ENCODE measurements at places on chromosomes 7 and 10.

DNA sequence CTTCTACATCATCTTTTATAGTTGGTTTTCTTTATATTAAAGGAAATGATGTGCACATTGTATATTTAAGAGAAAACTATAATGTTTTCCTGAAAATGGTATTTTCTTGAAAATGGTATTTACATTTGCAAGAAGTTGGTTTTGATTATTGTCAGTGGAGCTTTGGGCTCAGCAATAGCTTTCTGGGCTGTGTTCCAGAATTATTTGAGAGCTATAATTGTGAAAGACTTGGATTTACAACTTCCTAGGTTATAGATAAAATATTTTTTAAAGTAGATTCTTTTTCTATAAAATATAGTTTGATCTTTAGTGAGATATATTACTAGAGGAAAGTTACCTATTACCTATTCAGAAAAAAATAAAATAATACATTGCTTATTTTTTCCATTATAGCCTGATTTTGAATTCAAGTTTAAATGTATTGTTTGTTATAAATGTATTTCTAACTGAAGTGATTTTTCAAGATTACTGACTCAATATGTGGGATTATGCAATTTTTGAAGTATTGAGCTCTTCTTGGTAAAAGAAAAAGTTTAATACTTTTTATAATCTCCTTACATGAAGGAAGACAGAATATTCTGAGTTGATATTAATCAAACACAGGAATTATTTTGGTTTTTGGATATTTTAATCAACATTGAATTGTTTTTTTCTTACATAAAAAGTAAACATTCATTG is 20.2 kb downstream of the GNAI1 start:
- no peaks in the 10 kb centered on the region for H3K36me3 ChIP-seq
- H3K4me3 ChIP-seq, result no peak overlapping the region
- H3K4me1 ChIP-seq, result no peaks in the 10 kb centered on the region
- DNase-seq, result no peak
- H3K27me3 ChIP-seq, result no peaks in the 10 kb centered on the region
- no peak overlapping the region for H3K27ac ChIP-seq

DNA sequence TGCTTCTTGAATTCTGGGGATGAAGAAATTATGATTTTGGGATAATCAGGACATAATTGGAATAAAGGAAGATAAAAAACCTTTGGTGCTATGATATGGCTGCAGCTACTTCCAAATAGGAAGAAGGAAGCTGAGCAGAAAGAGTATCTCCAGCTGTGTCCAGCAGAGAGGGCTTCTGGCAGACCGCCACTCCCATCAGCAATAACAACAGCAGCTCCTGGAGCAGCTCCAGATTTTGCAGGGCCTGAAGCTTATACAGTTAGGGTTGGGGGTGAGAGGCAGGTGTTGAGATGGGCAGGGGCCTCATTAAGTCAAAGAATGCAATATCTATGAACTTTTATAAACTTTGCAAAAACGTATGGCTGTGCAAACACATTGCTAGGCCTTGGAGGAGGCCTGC is 62.3 kb downstream of the C10orf120 start:
- H3K4me3 ChIP-seq, result no peak overlapping the region
- no peaks in the 10 kb centered on the region for H3K27me3 ChIP-seq
- no peaks in the 10 kb centered on the region for H3K4me1 ChIP-seq
- DNase-seq, result no peak
- no peaks in the 10 kb centered on the region for H3K36me3 ChIP-seq
- no peak overlapping the region for H3K27ac ChIP-seq

GRCh38 chr10:104923501-104923900 is 282.4 kb downstream of the SORCS3 start:
- no peaks in the 10 kb centered on the region for H3K27me3 ChIP-seq
- H3K4me3 ChIP-seq, result no peak overlapping the region
- H3K36me3 ChIP-seq, result no peaks in the 10 kb centered on the region
- no peak overlapping the region for H3K27ac ChIP-seq

DNA sequence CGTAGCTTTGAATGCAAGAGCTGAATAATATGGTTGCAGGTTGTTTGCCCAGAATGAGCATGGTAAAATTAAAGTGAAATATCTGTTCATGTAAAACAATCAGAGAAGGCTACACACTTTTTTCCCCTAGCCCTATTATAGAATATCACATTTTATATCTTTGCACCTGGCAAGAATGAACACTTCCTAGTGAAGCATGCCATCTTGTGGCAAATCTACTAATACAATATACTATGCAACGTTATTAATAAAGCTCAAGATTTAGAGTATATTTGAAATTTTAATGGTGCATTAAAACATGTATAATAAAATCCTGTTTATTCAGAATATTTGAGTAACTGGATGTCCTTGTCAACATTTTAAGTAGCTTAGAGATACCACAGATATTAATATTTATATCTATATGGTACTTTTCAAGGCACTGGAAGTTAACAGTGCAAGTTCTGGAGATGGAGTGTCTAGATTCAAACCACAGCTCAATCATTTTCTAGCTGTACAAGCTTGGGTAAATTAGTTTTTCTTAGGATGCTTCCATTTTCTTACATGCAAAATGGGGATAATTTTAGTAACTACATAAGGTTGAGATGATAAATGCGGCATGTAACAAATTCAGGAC is 643.1 kb upstream of the SEMA3D start:
- no peak overlapping the region for H3K27ac ChIP-seq
- peak; percentile 9 for DNase-seq
- no peak overlapping the region for H3K4me3 ChIP-seq
- H3K36me3 ChIP-seq, result no peaks in the 10 kb centered on the region
